ENCODE measurements at places on chromosomes 16 and 17.

- no peak for DNase-seq
Measured at GRCh38 chr17:57311281-57312216, 55.2 kb downstream of the MSI2 start.

DNA sequence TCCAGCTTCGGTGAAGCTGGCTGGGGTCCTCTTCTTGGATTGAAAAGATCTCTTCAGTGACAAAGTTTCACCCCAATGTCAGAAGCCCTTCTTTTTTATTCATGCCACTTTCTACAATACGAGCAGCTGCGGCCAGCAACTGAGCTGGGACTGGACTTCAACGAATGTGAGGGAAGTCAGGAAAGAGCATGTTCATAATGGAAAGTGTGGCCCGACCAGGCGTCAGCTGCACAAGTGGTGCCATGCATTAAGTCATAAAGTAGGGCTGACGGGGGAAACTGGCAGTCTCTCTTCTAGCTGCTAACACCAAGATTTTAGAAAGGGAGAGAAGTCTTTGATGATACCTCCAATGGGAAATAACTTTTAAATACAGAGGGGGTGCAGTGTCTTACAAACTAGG is 192.6 kb downstream of the PARN start:
- DNase-seq = no peak

GRCh38 chr17:44556166-44556831 is 985 bp upstream of the FZD2 start:
- peak; percentile 32 for DNase-seq

DNA sequence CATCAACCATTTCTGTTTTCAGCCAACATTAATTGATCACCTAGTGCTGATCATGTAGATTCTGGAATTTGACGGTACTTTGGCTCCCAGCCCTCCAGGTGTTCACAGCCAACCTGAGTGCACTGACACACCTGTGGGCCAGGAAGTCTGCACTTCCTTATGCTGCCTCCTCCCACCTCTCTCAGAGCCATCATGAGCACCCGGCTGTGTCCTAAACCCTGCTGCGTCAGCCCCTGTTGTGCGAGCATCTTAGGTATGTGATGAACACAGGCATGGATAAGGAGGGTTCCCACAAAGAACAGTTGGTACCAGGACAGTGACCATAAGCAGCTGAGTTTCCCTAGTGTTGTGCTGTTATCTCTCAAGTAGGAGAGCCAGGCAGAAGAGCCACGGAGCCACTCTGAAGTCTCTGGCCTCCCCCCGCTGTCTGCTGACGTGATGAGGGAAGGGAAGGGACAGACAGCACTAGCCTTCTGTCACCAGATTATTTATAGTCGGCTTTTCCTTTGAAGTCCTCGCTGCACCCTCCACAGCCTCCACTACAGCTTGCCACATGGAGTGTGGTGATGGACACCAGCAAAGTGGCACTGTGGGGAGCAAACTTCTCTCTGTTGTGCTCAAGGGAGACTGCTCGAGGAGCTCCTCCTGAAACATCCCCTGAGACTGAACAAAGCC is 162.8 kb upstream of the ANKFN1 start:
- no peak for DNase-seq

- DNase-seq = peak; percentile 86
Measured at GRCh38 chr17:19507775-19508576, 25.7 kb upstream of the SLC47A1 start.

GRCh38 chr16:15979801-15980200 is 30.4 kb downstream of the ABCC1 start:
- no peak for DNase-seq

DNA sequence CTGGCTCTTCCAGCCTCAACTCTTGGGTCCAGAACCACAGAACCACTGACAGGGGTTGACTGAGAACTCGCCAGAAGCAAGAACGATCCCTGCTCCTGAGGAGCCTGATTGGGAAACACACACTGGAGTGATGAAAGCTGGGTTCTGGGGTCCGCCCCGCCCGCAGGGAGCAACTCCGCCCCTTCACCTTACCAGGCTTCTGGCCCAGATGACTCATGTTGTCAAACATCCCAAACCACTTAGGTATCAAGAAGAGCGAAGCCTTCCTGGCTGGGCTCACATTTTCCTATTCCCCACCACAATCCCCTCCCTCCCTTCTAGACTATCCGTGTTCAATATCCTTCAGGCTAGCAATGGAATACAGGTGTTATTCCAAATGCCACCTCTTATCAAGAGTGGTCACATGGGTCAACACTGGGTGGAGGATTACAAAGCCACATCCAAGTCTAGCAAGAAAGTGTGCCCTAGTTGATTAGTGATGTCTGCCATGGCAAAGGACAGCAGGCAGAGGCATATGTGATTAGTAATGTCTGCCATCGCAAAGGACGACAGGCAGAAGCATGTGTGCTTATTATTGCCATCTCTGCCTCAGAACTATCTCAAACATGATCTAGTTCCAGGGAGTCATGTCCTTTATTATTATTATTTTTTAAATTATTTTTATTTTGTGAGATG is 70.5 kb downstream of the TIMM22 start:
- DNase-seq = no peak

DNA sequence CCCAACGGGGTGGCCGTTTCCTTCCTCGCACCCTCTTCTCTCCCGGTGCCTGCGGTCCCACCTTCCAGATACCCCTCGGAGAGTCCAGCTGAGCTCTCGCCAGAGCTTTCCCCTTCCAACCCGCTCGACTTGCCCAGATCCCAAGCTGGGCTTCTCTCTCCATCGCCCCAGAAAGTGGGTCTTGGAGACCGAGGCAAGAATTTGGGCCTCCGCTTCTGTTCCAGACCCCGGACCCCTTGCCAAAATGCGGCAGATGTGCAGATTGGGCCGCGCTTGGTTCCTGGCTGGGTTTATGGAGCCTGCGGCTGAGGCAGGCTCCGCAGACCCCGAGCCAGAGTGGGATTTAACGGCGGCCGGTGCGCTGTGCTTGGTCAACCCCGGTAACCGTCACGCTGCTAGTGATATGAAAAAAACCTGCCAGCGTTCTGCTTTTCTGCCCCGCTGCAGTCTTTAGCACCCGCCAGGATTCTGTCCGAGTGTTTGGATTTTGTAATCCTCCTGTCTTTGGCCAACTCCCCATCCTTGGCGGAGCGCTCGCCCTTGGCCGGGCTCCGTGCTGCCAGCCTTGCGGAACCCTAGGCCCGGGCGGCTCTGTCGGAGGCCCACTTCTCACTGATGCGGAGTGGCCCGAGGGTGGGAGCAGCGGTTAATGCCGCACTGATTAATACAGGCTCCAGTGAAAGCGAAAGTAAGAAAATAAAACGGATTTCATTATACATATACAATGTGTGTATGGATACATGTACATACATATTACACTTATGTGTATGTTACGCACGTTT is 754 bp upstream of the SLFN11 start:
- no peak for DNase-seq

DNA sequence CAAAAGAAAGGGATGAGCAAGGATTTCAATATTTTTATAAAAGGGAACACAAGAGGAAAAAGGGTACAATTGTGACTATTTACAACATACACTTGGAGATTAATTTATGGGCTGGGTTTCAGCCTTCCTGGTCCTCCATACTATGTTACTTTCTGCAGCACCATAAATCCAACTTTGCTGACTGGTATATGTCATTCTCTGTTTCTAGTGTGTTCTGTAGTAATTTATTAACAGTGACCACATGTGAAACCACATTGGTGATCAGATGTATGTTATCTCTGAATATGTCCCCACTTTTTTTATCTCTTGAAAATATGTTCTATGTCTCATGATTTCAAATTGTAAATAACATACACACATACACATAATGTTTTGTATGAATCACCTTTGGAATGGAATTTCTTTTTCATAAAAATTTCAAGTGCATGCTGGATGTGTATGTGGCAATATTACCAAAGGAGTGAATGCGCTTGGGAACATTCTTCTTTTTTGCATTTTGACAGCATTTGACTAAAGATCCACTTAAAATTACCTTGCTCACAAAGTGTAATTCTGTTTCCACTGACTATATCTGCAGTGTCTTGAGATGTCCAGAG is 2.9 kb upstream of the LYRM9 start:
- DNase-seq = no peak

DNA sequence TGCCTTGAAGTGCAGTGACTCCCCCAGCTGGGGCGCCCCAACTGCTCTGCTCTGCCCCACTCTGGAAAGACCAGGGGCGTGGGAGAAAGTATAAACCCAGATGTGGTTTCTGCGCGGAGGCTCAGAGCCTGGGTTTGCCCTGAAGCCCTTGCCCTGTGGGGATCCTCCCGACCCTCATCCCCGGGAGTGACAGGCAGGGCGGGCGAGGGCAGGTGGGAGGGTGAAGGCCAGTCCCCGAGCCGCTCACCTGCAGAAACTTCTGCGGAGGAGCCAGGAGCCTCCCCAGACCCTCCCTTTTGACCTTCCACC is 3.8 kb downstream of the TPSD1 start:
- DNase-seq = no peak

DNA sequence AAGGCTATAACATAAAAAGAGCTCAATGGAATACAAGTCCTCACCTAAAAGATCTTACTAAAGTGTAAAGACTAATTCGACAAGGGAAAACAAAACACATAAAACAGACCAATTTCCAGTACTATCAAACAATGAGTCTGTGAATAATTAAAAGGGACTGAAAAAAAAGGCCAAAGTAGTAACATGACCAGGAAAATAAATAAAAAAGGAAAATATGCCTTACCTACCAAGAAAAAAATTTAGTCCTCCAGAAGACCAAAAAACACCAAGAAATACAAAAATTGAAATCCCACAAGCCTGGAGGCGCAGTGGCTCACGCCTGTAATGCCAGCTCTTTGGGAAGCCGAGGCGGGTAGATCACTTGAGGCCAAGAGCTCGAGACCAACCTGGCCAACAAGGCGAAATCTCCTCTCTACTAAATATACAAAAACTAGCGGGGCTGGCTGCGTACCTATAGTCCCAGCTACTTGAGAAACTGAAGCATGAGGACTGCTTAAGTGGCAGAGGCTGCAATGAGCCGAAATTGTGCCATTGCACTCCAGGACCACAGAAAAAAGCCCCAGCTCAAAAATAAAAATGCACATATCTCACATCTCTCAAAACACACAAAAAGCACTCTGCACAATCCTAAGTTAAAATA is 60.8 kb downstream of the TEX14 start:
- DNase-seq = no peak

Data from amygdala (tissue), 56 donors.